ENCODE measurements at places on chromosomes 1 and 21. TPM values are rescaled to one million over a fixed set of nuclear protein-coding genes. Genes with fewer than 3 reads are reported as not detected.

NTPCR gene
- 92.6 TPM for total RNA-seq

PTPN7 gene
- not detected for total RNA-seq

BATF3 gene
- total RNA-seq = 22.7 TPM

AGO4 gene
- 5.7 TPM for total RNA-seq

RGSL1 gene
- total RNA-seq = not detected

CD247 gene
- total RNA-seq = 0.72 TPM

MARK1 gene
- total RNA-seq = 0.32 TPM

CHODL gene
- total RNA-seq = not detected

GALE gene
- total RNA-seq = 70.0 TPM

CTNNBIP1 gene
- 10.7 TPM for total RNA-seq

NGF gene
- total RNA-seq = 1.3 TPM

MAP10 gene
- 1.1 TPM for total RNA-seq

KCNJ15 gene
- total RNA-seq = not detected

AK2 gene
- total RNA-seq = 144 TPM

RXFP4 gene
- not detected for total RNA-seq

MSH4 gene
- total RNA-seq = not detected

FCRL1 gene
- total RNA-seq = not detected

DCDC2B gene
- total RNA-seq = not detected

HP1BP3 gene
- total RNA-seq = 166 TPM

SRSF4 gene
- 45.1 TPM for total RNA-seq

TBX15 gene
- 0.05 TPM for total RNA-seq

SIK1 gene
- total RNA-seq = 9.1 TPM

COL6A1 gene
- total RNA-seq = 18.9 TPM

HORMAD1 gene
- 9.5 TPM for total RNA-seq
